ENCODE measurements at places on chromosomes 5 and 9. TPM values are rescaled to one million over a fixed set of nuclear protein-coding genes. Genes with fewer than 3 reads are reported as not detected.

GRCh38 chr9:35682051-35682450, 7.7 kb downstream of the TPM2 start:
- no peak for DNase-seq

The GPR151 gene
- total RNA-seq, result not detected

The TUSC1 gene
- 22.6 TPM for total RNA-seq

DNA sequence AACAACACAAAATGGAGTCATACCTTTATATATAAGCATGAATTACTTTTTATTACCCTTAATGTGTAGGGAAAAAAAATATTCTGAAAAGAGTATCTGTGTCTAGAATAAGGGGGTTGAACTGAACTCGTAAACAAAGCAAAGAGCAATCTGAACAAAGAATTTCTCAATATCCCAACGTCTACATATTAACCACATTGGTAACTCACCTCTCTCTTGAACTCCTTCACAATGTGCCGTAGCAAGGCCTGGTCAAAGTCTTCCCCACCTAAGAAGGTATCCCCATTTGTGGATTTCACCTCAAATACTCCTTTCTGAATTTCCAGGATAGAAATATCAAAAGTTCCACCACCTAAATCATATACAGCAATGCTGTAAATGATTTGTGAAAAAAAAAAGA, 8.4 kb downstream of the HSPA9 start:
- no peak for DNase-seq

GRCh38 chr5:156825688-156826087, 24.4 kb upstream of the PPP1R2B start:
- DNase-seq, result no peak

The OR13C4 gene
- not detected for total RNA-seq

The INSL6 gene
- total RNA-seq, result not detected

The C1QTNF3 gene
- not detected for total RNA-seq

The SPINK4 gene
- total RNA-seq, result not detected

DNA sequence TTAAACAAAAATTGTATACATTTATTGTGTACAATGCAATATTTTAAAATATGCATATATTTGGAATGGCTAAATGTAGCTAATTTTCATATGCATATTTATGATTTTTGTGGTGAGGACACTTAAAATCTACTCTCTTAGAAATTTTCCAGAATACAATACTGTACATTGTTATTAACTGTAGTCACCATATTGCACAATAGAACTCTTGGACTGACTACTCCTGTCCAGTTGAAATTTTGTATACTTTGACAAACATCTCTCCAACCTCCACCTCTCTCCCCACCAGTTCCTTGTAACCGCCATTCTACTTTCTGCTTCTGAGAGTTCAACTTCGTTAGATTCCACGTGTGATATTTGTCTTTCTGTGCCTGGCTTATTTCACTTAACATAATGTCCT, 49.2 kb upstream of the TAF11L2 start:
- no peak for DNase-seq

The INSL4 gene
- total RNA-seq, result not detected

GRCh38 chr5:76607353-76607871, 15.8 kb downstream of the F2RL2 start:
- DNase-seq, result no peak

The SERF1A gene
- total RNA-seq, result 9.0 TPM

DNA sequence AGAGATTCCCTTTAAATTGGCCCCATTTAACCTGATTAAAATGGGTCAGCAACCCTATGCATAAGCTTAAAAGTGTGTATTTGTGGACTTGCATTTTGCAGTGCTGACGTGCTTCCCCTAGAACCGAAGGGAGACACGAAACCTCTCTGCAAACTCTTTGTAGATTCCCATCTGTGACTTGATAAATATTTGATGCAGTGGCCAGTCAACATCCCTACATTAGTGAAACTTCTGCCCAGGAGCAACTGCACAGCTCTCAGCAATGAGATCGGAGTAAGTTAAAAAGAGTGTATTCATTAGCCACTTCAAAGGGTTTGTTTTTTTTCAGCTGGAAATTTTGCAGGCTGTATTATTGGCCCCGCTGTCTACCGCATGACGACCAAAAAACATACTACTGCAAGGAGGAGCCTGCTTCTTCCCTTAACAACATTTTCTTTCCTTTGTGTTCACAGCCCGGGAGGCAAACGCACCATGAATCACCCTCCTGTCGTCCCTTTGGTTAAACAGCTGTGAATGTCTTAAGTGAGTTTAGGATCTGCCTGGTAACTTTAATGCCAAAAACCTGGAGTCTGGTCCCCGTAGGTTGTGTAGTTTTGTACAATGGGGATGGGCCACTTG, 38.0 kb upstream of the TCERG1 start:
- DNase-seq, result no peak

The MRPS2 gene
- total RNA-seq, result 50.6 TPM

DNA sequence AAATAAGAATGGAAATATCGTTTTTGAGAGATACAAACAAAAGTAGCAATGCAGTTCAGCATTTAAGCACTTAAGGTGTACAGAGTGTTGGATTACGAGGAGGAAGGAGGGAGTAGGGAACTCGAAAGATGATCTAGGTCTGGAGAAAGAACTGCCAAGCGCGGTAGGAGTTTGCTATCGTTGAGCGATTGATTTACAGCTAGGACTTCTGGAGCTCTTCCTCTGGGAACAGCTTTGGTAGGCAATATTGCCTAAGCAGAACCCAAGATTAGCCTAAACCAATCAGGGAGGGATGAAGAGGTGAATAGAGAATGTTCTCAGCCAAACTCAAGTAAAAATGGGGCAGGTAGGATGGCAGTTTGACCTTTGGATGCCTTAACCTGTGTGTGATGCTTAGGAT, 965 bp downstream of the CLTA start:
- DNase-seq, result no peak

DNA sequence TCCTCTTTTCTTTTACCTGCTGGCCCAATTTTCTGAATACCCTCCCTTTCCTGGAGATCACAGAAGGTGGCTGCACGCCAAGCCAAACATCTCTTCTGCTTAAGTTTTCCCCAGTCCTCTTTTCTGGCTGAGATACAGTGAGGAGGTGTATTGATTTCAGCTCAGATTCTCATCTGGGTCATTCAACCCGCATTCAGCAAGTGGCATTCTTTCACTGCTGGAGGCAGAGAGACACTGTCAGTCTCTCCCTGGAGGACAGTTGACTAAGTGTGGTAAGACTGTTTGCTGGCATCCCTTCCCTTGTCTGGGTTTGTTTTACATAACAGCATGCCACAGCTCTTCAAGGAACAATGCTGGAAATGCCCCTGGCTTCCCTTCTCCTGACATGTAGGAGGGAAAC, 60.5 kb downstream of the GABRG2 start:
- no peak for DNase-seq

DNA sequence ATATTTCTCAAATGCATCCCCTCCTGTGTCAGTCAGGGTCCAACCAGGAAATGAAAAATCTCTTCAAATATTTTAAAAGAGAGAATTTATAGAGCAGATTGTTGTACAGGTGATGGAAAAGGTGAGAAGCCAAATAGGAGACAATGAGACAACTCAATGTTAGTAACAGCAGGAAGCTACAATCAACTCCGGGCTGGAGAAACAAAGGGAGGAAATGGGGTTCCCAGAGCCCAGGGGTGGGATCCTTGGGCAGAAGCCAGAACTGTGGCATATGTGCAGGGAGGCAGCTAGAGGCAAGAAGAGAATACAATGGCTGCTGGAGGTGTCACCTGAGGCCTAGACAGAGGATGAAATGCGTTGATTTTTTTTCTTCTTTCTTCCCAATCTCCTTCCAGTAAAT, 361.8 kb upstream of the ACTBL2 start:
- DNase-seq, result no peak

DNA sequence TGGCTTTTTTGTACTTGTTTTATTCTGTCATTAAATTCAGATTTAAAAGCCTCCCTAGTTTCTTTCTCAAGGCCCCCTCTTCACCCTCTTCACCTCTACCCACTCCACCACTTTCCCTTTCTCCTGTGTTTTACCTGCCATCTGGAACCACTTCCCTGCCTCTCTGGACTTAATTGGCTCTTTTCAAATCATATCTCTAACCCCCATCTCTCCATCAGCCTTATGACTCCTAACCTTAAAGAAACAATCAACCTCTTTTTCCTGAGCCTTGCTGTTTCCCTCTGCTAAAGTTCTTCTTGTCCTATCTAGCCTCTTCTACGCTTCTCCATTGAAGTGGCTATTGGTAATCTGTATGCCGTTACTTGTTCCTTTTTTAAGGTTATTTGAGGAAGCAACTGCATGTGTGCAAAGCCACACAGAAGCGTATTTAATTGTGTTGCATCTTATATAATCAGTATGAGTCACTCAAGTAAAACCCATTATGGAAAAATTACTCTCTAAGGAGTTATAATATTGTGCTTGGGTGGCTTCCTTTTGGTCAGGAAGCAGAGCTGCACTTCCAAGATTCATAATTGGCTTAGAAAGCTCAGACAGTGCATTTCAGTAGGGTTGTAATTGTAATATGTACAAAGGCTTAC, 653.6 kb upstream of the ITGA1 start:
- DNase-seq, result no peak

The BAAT gene
- not detected for total RNA-seq

The STKLD1 gene
- 0.17 TPM for total RNA-seq

GRCh38 chr5:135864503-135865435, 30.3 kb downstream of the SLC25A48 start:
- no peak for DNase-seq

The STOML2 gene
- total RNA-seq, result 211 TPM

The ANKDD1B gene
- total RNA-seq, result 3.6 TPM

The NTNG2 gene
- 5.1 TPM for total RNA-seq

GRCh38 chr9:86301686-86302085, 19.3 kb upstream of the ISCA1 start:
- no peak for DNase-seq

The C9orf78 gene
- total RNA-seq, result 37.9 TPM

- no peak for DNase-seq
These were observed 69.1 kb upstream of the TARS1 start for GRCh38 chr5:33371660-33372059.

The AGXT2 gene
- total RNA-seq, result not detected

DNA sequence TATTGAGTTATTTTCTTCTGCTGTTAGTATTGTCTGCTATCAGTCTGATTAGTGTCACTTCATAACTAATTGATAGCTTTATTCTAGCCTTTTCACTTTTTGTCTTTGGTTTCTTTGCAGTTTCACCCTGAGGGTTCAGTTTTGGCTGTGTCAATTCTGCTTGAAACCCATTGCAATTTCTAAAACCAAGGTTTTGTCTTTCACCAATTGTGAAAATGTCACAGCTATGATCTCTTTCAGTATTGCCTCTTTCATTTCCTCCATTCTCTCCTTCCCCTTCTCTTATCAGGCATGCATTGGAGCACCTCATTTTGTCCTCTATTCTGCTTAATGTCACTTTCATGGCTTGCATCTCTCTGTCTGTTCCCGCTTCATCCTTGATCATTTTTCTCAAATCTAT, 248.1 kb downstream of the YTHDC2 start:
- DNase-seq, result no peak

- DNase-seq, result no peak
These were observed 394.1 kb downstream of the ZNF608 start for GRCh38 chr5:124352312-124352711.

Data from Caki2 (cell line).